ENCODE measurements at places on chromosomes 12 and 14.

GRCh38 chr14:85279407-85279806 lies 250.5 kb upstream of the FLRT2 start:
- no peak for DNase-seq

DNA sequence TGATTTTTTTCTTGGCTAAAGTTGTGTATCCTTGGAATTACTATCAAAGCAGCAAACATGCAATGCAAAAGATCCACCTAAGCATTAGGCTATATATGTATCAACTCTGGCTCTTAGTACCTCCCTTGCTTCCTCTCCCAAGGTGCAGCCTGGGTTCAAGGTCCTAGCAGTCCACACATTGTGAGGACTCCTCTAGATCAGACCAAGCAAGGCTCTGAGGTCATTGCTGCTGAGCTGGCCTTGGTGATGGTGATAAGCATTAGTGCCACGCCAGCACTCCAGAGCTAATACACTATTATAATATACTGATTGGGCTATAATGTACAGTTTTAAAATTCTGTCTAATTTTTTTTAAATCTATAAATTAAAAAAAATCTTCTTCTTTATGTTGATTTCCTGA lies 196.9 kb upstream of the BTG1 start:
- DNase-seq = no peak

GRCh38 chr12:126219139-126219538 lies 1153.9 kb downstream of the AACS start:
- no peak for DNase-seq

- DNase-seq = no peak
Measured at GRCh38 chr12:92122941-92123779, 22.5 kb downstream of the BTG1 start.

GRCh38 chr14:75340921-75341320 lies 62.3 kb downstream of the FOS start:
- DNase-seq = no peak

DNA sequence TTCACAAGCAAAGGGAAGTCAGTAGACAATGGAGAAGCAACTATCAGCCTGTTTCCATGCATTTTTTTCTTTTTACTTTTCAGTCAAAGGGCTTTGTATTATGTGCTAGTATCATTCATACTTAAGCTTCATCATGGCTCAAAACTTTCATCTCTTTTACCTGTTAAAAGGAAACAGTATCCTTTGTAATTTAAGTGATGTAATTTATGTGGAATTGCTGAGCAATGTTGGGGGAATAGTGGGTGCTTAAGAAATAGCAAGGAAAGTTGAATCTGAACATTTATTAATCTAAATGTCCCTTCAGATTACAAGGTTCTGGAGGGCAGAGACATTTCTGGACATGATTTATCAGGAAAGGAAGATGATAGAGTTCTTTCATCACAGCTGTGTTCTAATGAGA lies 915.3 kb downstream of the VRK1 start:
- DNase-seq = no peak

- DNase-seq = no peak
Measured at GRCh38 chr12:109110988-109111495, 5.3 kb upstream of the ACACB start.

GRCh38 chr12:15584366-15585041 lies 204.7 kb downstream of the EPS8 start:
- peak; percentile 13 for DNase-seq

DNA sequence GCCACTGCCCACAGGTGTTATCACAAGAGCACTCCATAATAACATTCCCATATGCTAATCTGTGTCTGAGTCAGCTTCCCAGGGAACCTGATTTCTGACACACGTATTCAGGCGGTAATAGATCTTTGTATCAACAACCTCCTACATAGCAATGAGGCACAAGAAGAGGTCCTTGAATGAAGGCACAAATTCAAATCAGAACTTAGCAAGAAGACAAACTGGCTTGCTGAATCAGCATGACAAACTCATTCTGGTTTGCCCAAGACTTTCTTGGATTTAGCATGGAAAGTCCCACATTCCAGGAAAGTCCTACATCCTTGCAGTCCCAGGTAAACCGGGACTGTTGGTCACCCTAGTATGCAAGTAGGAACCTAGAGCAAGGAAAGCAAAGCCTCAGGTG lies 33.9 kb upstream of the RNU6-7 start:
- DNase-seq = no peak
